GM12865 (cell line): ENCODE measurements at places on chromosomes 7 and 10.

DNA sequence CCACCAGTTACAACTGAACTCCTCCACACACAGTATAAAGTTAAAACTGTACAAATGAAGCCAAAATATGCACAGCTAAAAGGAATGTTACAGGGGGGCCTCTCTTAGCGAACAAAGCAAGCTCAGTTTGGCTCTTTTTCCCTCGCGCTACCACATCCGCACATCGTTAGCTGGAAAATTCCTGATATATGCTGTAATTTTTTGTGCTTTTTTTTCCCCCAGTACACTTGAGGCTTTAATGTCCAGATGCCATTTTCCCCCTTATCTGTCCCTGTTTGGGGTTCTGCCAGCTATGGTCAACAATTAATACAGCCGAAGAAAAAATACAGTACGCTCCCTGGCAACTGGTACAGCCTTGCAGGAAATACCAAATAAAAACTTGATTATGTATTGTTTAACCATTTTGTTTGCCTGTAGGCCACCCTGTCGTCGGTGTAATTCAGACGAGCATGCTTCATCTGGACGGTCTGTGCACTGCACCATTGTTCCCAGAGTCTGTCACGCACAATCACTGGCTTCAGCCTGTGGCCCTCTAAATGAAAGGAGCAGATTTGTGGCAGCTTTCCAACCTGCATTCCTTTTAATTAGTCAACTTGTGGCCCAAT is 108.1 kb upstream of the FAM133B start:
- DNase-seq = no peak

- DNase-seq = no peak
Observed at GRCh38 chr10:24035761-24036160, 173.2 kb upstream of the KIAA1217 start.

GRCh38 chr7:48522692-48523091 is 351.4 kb downstream of the ABCA13 start:
- DNase-seq = no peak

DNA sequence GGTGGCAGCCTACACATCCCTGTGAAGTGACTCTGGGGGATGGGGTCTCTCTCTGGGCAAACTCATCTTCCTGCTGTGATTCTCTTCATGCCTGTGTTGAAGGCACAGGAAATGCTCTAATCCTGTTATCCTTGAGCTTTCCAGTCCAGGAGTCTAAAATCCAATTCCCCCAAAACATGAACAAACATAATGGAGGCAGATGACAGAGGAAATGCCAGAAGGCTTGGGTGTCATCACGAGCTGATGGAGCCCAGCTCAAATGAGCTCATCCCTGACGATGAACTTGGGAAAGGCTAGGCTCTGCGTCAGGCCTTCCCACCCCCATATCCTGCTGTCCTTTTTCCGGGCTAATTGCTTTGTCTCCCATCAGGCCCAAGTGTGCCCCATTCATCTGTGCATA is 165.9 kb upstream of the PODXL start:
- DNase-seq = no peak

GRCh38 chr7:98808751-98809460 is 60.9 kb downstream of the TMEM130 start:
- DNase-seq = no peak

DNA sequence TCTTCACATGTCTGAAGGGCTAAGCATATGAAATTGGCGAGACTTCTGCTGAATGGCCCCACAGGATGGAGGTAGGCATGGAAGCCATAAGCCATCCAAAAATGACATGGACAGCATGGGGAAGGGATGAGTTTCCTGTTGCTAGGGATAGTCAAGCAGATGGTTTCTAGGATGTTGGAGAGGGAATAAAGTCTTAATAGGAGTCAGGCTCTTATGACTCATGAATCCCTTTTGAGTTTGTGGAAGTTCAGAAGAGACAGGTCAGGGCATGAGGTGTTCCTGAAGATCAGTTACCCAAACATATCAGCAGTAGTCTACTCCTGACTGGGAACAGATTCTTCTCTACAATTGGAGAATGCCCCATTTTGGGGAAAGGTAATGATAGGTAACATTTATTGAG is 243.9 kb downstream of the REEP3 start:
- no peak for DNase-seq

DNA sequence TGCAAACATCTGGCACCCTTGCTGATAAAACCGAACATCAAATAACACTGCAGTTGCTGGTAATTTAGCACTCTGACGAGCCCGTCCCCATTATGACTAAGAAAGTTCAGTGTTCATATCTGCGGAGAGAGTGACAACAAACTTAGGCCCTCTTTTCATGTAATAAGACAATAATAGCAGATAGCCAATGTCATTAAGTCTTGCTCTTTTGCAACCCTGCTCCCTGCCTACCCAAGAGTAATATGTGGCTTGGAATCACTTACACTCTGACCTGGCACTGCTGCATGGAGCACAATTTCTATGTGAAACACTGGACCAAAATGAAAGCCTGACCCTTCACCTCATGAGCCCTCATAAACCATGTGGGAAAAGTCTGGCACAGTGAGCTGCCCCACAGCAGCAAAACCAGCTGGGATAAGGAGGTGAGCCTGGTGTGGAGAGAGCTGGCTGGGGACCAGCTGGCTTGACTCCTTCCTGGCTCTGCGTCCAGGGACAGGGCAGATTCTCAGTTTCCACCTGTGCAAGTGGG is 86.5 kb downstream of the HIPK2 start:
- no peak for DNase-seq

DNA sequence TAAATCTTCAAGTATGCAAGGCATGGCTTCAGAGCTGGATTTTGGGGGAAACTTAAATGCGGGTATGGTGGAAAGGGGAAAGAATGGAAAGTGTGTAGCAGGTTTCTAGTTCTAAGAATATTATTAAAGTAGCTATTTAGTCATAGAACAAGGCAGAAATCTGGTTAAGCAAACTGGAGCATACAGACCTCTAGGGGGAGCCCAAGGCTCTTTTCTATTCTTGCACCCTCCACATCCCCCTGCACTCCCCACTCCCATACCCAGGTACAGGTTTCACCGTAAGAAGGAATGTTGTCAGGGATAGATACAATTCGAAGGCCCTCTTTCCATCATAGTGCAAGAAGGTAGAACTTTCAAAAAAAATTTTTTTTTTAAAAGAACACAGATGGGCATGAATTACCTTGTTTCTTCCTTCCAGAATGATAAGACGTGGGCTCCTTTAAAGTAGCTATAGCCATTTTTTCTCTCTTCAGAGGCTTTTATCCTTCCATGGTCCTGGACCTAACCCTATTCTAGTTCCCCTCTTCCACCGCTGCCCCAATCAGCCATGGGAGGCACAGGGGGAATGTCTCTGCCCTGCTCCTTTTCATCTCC is 41.5 kb upstream of the SMIM30 start:
- DNase-seq = peak; percentile 33

- no peak for DNase-seq
Observed at GRCh38 chr7:95433952-95434556, 774 bp downstream of the PON2 start.

- no peak for DNase-seq
Observed at GRCh38 chr10:44955413-44956070, 4.1 kb upstream of the RASSF4 start.

DNA sequence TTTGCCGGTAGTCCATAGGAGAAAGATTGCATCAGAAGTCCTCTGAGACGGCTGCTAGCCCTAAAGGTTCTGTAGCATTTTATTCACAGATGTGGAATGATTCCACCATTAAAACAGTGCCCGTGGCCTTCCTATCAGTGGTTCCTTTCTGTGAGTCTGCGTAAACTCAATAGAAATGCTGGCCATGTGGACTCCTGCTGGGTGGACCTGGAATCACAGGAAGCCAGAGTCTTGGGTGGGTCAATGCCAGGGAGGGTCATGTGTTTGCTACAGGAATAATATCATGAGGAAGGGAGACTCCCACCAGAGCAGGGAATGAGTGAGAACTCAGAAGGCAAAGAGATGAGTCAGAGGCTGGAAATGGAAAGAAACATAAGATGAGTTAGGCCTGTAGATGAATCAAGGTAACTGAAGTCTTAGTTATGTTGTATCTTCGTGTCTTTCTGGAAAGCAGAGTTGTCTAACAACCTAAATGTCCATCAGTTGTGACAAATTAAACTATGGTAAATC is 410.4 kb upstream of the AUTS2 start:
- DNase-seq = no peak

DNA sequence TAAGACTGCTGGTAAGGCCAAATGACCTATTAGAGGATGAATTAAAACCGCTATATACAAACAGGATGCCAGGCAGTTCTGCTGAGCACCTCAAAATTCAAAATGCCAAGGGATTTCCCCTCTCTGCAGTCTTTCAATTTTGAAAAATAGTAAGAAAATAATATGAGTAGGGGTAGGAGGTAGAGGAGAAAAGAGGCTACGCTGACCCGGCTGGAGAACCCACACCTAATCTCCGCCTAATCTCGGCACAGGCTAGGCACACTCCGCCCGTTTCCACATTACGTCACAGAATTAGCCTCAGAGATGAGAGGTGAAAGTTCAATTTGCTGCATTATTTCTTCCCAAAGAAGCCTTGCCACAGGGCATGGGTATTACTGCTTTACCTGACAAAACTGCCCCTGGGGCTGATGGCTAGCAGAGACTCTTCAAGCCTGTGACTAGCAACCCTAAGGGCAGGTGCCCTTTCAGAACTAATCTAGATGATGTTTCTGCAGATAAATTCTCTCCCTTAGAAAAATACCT is 21.3 kb upstream of the SPOCK2 start:
- DNase-seq = no peak

DNA sequence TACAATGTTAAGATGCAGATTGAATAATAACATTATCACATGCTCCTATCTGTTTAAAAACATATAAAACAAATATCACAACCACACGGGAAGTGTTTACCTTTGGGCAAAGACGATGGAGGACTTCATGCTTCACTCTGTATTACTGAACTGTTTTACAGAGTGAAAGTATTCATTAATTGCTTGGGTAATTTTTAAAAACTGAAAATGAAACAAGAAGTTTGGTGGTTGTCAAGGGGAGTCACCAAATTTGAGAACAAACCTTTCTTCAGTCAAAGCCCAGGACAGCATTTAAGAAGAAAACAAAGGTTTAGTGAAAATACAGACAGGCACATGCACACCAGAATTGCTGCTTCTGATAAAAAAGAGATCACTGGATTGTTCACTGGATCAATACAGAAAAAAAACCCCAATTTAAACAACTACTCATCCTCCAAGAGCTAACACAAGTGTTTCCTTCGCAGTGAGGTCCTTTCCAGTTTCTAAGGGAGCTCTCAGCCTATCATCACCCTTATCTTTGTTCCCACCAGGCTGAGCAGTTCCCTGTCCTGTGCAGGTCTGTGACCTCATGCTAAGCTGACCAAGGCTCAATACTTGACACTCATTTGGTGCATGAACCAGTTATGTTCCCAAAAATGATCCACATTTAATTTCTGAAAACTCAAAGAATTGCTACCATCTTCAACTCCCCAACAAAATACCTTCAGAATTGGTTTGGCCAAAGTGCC is 8.8 kb downstream of the PARP12 start:
- peak; percentile 42 for DNase-seq

GRCh38 chr10:42553064-42553407 is 85.3 kb downstream of the ZNF33B start:
- DNase-seq = no peak
